ENCODE measurements at places on chromosomes 1 and 21.

DNA sequence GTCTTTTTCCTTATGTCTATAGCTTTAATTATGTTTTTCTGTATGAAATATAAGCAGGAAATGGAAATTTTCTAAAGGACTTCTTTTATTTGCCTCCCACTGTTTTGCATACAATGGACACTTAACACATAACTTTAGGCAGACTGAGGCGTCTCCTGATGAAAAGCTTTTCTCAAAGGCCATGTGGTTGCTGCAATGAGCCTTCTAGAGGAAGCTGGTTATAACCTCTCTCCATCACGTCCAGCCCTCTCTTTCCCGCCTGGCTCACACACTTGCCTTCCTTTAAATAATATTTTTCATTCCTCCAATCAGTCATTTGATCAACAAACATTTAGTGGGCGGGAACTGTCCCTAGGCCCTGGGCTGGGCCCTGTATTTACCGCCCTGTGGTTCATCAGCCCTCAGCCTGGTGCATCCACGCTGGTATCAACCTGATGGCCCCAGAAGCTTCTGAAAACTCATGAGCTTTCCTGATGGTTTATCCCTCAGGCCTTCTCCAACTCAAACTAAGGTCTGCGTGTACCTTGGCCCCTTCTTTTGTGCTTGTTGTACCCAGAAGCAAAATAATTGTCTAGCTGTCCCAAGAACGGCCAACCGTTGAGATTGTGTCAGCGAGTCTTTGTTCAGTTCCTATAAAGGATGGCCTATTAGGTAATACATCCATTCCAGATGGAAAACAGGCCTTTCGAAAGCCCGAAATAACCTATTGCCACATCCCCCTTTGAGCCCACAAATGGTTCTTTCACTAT is 75.3 kb upstream of the LYST start:
- DNase-seq, result no peak

- DNase-seq, result no peak
Observed at GRCh38 chr1:109477821-109478220, 5.9 kb upstream of the ATXN7L2 start.

DNA sequence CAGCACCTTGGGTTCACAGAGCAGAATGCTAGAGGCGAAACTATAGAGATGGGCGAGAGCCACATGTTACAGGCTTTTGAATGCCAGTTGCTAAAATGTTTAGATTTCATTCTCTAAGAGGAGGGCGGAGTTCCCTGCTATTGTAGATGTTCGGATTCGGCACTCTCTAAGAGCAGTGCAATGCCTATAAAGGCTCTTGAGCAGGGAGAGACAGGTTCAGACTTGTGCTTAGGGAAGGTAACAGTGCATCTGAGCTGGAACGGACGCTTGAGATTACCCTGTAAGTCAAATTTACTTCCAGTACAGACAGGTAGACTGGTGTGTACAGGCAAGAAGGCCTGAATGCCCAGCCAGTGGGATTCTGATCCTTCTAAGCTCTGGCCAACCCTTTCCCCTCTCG is 15.3 kb downstream of the LURAP1 start:
- peak; percentile 93 for DNase-seq

- DNase-seq, result no peak
Observed at GRCh38 chr1:232062967-232063366, 436.4 kb downstream of the DISC1 start.

GRCh38 chr21:42661688-42662429 is 8.4 kb downstream of the PDE9A start:
- DNase-seq, result no peak

DNA sequence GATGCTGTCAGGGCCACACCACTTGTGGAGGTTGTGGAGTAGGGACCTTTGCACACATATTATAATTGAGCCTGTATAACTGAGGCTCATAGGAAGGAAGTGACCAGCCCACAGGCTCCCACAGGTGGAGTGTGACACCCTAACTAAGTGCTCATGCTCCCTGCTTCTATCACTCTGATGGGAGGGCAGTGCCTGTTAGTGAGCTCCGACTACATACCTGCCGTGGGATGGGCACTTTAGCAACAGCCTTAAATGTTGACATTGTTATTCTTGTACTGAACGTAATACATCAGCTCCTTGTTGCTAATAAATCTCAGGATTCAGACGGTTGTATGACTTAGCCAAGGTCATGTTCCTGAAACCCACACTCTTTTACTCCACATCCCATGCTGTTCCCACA is 58.0 kb downstream of the BEND5 start:
- DNase-seq, result no peak

GRCh38 chr1:25204797-25205480 is 27.4 kb downstream of the SYF2 start:
- DNase-seq, result no peak

- DNase-seq, result no peak
Observed at GRCh38 chr21:40602080-40602479, 244.9 kb downstream of the DSCAM start.

- no peak for DNase-seq
Observed at GRCh38 chr1:966704-967300, 520 bp downstream of the PLEKHN1 start.

DNA sequence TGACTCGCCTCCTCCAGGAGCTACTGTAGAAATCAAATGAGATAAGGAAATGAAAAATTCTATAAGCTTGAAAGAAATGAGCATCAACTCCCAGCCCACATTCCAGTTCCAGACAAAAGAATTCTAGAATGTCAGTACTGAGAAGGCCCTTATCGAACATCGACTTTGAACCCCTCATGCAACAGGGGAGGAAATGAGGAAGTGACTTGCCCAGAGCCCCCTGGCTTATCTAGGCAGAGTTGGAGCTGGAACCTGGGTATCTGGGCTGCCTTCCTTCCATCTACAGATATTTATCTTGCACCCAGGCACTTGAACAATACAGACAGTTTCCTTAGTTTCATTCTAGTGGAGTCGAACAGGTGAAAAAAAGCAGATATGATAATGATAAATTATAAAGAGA is 22.3 kb downstream of the MECR start:
- no peak for DNase-seq

GRCh38 chr1:90204023-90204590 is 209.2 kb downstream of the ZNF326 start:
- no peak for DNase-seq

DNA sequence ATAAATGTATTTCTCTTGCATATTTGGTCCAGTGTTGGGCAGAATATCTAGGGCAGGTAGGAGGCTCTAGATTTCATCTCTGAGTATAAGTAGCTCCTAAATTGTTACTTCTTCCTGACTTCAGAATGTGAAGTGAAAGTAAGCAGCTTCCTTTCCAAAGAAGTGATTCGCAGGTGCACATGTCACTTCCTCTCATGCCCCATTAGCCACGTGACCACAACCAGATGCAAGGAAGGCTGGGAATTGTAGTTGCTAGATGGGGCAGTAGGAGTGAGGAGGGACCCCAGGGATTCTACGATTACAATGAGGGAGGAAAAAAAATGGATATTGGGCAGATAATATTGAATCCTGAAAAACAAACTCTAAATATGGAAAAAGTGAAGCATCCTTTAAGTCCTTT is 113.2 kb upstream of the CYYR1 start:
- no peak for DNase-seq

DNA sequence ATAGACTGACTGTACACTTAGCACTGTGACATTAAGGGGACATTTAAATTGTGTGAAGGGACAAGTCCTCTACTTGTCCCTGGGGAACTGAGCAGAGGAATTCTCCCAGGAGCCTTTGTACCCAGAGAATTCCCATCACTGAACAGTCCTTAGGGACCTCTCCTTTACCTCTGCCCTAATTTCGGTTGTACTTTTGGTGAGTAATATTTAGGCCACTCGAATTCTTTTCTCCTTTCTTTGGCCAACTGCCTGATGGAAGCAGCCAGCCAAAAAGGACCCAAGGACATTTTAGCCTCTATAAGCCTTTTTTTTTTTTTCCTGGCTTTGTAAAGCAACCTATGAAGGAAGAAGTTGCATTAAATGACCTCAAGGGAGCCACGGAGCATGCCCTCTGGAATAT is 71.5 kb downstream of the NR5A2 start:
- no peak for DNase-seq

GRCh38 chr1:53286955-53287354 is 40.9 kb downstream of the LRP8 start:
- DNase-seq, result no peak

- DNase-seq, result no peak
Observed at GRCh38 chr1:107952989-107953388, 12.0 kb downstream of the VAV3 start.

DNA sequence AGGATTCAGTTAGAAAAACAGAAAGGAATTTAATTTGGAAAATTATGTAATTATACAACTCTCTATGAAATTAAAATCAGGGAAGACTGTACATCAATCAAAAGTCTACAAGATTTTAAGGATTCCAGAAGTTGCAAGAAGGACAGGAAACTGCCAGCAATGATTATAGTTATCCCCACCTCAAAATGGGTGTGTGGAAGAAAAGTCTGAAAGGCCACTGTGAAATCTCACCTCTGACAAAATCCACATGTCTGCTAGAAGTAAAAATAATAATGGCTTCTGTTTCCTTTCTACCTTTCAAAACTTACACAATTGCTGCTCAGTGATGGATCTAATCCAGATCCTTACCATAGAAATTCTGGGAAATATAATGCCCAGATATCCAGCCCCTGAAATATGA is 708.1 kb upstream of the ADGRL4 start:
- no peak for DNase-seq

GRCh38 chr1:69403756-69404320 is 163.9 kb upstream of the LRRC7 start:
- DNase-seq, result no peak

DNA sequence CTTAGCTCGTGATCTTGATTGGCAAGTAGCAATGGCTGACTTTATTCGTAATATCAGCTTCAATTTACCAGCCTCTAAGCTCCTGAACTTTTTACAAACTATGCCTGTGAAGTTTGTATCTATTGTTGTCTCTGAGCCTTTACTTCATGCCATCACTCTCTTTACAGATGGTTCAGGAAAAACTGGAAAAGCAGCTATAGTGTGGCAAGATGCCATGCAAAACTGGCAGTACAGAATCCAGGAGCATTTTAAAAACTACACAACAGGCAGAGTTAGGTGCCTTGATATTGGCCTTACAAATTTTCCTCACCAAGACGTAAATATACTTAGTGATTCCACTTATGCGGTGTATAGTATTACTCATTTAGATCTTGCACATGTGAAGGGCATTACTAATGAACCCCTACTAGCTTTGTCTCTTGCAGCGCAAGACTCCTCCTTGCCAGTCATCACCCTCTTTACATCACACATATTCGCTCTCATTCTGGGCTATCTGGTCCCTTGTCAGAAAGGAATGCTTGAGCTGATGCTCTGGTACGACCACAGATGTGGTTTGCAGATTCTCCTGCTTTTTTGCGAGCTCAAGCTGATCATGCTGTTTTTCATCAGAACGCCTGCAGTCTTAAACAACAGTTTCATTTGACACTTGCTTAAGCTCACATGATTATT is 36.3 kb downstream of the CLCA1 start:
- no peak for DNase-seq

DNA sequence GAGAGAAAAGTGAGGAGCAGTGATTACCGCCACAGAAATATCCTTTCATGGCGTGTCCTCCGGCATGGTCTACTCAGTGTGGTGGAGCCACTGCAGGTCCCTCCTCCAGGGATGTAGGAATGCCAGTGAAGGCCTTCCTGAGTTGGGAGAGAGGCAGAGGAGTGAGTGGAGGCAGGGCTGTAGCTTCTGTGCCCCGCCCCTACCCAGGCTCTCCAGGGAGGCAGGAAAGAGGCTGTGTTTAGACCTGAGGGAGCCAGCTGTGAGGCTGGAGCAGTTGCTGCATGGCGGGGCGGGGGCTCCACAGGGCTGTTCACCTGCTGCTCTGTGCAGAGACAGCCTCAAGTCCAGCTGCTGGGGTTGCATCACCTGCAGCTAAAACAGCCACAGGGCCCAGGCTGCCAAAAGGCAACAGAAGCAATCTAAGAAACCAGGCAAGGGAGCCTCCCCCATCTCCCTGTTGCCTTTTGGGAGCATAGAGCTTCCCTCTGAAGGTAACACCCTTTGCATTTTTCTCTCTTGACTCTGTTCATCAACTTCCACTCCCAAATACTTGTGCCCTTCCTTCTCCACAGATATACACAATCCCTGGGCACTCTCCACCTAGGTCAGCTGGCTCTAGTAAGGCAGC is 801 bp upstream of the ANXA9 start:
- DNase-seq, result peak; percentile 92

DNA sequence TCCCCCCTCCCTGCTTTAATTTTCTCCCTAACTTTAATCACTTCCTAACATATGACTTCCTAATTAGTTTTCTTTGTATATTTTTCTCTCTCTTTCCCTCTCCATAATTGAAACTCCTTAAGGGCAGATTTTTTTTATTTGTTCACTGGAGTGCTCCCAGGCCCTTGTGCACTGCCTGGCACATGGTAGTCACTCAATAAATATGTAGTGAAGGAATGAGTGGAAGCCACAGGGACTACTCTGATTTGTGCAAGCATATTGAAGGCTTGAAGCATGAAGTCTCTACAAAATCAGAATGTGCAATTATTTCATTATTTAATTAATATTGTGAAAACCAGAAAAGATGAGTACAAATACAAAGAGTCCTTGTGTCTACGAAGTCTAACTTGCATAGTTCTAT is 41.5 kb downstream of the SNX7 start:
- DNase-seq, result no peak

- DNase-seq, result no peak
Observed at GRCh38 chr1:229989591-229990248, 77.3 kb upstream of the GALNT2 start.

- peak; percentile 85 for DNase-seq
Observed at GRCh38 chr1:202189001-202189790, 4.4 kb upstream of the LGR6 start.

- no peak for DNase-seq
Observed at GRCh38 chr1:181135815-181136737, 47.6 kb downstream of the IER5 start.

DNA sequence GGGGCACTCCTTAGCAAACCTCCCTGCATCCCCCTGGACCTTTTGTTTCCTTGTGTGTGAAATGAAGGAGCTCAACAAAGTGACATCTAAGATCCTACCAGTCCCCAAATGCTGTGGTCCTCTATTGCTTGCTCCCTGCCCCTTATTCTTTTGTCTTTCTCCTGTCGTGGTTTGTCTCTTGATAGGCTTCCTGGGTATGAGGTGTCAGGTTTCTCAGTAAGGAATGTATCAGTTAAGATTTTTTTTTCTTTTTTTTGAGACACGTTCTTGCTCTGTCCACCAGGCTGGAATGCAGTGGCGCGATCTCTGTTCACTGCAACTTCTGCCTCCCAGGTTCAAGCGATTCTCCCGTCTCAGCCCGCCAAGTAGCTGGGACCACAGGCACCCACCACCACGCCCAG is 16.8 kb downstream of the CNIH3 start:
- no peak for DNase-seq

All from NCI-H187 (cell line).